Calu3 (cell line): ENCODE measurements at places on chromosomes 1 and 21. TPM values are rescaled to one million over a fixed set of nuclear protein-coding genes. Genes with fewer than 3 reads are reported as not detected.

GRCh38 chr1:211476200-211476849 is 15.6 kb downstream of the RD3 start:
- DNase-seq, result peak; percentile 89

Gene PDE4B
- total RNA-seq, result 2.2 and 2.9 TPM in 2 replicates

GRCh38 chr1:68178821-68179490 is 53.4 kb downstream of the WLS start:
- DNase-seq, result no peak

Gene USH2A
- total RNA-seq, result not detected in 2 replicates

Gene NHLH1
- 1.4 and 1.6 TPM in 2 replicates for total RNA-seq

Gene SLC35F3
- total RNA-seq, result 0.54 and 0.66 TPM in 2 replicates

GRCh38 chr1:236214761-236215160 is 67.0 kb downstream of the ERO1B start:
- DNase-seq, result no peak

GRCh38 chr1:224670506-224670905 is 54.4 kb downstream of the CNIH3 start:
- DNase-seq, result no peak

Gene LRRC53
- total RNA-seq, result not detected in 2 replicates

DNA sequence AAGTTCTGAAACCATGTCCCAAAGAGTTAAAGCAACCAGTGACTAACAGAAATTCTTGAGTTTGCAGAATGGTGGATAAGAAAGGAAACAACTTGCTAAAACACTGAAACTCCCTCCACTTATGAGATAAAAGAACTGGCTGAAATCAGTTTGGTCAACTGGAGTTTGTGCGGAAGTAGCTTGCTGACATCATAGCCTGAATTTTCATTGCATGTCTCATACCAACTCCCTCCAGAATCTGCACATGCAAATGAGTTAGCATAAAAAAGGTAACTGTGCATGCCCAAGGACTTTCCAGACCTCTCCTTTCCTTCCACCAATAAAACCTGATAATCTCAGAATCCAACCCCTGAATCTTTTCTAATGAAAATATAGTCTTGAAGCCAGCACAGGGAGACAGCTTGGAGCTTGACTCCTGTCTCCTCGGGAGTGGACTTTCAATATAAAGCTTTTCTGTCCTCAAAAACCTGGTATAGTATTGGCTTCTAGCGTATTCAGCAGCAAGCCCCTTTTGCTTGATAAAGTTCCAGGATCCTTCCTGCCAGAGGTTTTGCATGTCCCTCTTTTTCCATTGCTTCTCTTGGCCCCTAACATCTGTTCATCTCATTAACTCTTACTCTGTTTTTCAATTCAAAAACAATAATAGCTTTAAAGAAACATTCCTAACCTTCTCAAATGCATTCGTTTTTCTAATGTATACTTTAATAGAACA is 785.8 kb upstream of the ADGRL4 start:
- no peak for DNase-seq

Gene FTCD
- 0.31 and 1.3 TPM in 2 replicates for total RNA-seq

GRCh38 chr1:231315887-231316286 is 21.8 kb downstream of the EXOC8 start:
- peak; percentile 49 for DNase-seq

DNA sequence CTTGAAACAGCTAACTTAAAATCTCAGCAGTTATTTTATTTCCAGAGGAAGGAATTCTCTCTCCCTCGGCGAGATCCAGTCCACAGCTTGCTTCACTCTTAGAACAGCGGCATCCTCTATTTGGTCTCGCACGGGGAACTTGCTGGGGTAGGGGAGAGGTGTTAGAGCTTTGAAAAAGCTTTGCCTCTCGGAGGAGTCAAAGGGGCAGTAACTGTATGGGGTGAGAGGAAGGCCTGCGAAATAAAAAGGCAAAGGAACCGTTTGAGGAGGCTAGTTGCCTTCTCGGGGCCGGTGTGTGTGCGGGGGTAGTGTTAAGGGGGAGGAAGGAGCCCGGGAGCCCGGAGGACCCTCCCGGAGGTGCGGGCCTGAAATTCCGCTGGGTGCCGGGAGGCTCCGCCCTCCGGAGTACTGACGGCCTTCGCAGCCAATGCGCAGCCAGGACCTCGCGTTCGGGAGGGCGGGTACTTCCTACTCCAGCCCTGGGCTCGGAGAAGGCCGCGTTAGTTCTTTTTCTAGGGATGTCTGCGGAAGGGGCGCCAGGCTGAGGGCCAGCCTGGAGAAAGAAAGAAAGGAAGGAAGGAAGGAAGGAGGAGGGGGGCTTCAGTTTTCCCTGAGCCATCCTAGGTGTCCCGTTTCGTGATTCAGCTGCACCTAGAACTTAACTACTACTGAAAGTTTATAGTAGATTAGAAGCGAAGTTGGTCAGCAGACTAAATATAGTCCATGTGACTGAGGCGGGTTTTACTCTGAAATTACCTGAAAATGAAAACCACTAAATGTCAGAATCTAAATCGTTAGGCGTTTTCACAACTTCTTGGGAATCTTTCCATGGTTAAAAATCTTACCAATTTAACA is 2.2 kb downstream of the NEK7 start:
- DNase-seq, result peak; percentile 96

DNA sequence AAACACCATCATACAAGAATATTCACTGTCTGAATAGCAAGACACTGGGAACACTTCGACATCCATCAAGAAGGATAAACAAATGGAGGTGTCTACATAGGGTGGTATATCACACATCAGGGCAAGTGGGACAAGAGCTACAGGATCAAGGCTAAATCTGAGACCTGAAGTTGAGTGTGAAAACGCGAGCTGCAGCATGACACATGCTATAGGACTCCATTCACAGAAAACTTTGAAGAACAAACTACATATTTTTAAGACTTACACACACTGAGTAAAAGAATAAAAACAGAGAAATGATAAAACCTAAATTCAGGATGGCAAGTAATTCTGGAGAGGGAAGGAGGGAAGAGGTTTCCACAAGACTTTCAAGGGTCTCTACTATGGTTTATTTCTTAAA is 2.1 kb downstream of the TTC39A start:
- no peak for DNase-seq

Gene MYOG
- total RNA-seq, result not detected in 2 replicates

DNA sequence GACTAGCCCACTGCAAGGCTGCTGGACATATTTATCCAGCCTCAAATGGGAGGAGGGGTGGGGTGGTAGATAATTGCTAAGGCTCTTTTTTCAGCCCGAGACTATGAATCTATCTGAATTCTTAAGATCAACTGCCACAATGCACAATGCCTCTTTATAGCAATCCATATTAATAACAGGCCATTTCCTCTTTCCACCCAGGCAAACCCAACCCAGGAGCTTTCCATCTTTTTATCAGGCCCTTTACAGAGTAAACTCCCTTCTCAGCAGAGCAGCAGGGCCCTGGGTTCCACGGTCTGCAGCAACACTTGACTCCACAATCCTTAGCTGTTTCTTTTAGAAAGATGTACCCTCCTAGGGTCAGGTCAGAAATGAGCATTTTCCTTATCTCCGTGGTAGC is 806 bp downstream of the DDOST start:
- DNase-seq, result no peak

- DNase-seq, result no peak
Observed at GRCh38 chr1:9866836-9867235, 43.1 kb upstream of the CLSTN1 start.

GRCh38 chr1:43666608-43667007 is 16.7 kb downstream of the KDM4A start:
- no peak for DNase-seq

Gene SLAMF6
- total RNA-seq, result not detected in 2 replicates

GRCh38 chr1:178341261-178341956 is 155.4 kb downstream of the CLEC20A start:
- peak; percentile 90 for DNase-seq

Gene CRYZL1
- 16.2 and 22.1 TPM in 2 replicates for total RNA-seq

Gene TLR5
- 11.7 and 17.3 TPM in 2 replicates for total RNA-seq

- peak; percentile 67 for DNase-seq
Observed at GRCh38 chr1:165871311-165872067, 44.1 kb downstream of the UCK2 start.

- DNase-seq, result no peak
Observed at GRCh38 chr1:42130061-42130660, 23.0 kb upstream of the GUCA2B start.

- DNase-seq, result no peak
Observed at GRCh38 chr1:156360534-156360933, 8.5 kb upstream of the RHBG start.

DNA sequence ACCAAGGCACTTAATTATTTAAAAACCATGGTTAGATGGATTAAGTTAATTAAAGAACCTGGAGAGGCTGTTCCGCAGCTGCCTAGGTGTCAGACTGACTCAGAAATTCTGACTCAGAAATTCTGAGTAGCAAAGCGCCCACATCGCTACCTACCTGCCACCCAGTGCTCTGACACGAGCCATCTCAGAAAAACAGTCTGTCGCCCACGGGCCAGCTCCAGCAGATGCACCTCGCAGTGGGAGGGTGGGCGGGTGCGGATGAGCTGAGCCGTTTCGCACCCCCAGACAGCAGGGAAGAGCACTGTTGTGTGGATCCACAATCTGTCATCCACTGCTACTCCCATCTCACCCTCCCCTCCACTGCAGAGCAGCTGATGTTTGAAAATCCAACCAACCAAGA is 13.5 kb downstream of the KCNK1 start:
- no peak for DNase-seq

DNA sequence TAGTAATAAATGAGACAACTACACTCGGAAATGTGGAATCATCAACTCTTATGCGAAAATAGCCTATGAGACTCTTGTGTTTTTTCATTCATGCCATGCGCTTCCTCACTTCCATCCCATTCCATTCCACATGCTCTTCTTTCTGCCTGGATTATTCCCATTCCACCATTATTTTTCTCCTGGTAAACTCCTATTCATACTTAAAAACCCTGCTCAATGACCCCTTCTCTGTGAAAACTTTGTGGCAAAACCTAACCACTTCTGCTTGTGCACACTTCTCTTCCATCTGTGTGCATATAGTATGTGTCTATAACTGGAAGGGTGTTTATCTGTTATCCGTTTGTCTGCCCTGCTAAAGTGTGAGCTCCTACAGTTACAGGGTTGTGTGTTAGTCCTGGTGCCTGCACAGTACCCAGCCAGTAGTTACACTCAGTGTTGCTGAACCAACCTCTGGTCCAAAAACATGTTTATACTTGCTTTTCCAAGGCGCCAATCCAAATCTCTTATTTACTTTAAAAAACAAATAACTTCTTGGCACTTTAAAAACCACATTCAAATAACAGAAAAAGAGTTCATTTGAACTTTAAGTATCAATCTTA is 10.7 kb downstream of the EPHX1 start:
- DNase-seq, result no peak

GRCh38 chr1:203765029-203765837 is at the start of gene LAX1:
LAX1 (plus strand) TSS chr1:203765183; CDS start chr1:203765566, 383 bp downstream.
- DNase-seq, result no peak

DNA sequence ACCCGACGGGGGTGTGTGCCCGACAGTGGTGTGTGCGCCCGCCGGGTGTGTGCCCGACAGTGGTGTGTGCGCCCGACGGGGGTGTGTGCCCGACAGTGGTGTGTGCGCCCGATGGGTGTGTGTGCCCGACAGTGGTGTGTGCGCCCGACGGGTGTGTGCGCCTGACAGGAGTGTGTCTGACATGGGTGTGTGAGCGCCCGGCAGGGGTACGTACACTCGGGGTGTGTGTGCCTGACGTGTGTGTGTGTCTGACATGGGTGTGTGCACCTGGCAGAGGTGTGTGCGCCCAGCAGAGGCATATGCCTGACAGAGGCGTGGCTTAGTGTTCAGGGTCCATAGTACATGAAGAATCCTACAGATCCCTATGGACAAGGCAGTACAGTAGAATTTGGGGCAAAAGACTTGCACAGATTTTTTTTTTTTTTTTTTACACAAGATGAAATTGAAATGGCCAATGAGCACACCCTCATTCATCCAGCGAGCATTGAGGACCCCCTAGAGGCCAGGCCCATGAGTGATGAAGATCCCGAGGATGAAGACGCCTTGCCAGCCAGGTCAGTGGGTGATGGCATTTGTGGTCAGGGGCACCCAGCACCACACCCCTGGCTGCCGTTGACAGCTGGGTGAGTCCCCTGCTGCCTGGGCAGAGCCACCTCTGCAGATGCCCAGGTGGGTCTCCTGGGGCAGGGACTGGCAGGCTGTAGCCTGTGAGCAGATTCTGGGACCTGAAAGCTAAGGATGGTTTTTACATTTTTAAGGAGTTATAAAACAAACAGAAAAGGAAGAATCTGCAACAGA is 60.1 kb downstream of the ADARB1 start:
- DNase-seq, result no peak

GRCh38 chr1:28241638-28242241 is 5.8 kb downstream of the ATP5IF1 start:
- DNase-seq, result no peak

DNA sequence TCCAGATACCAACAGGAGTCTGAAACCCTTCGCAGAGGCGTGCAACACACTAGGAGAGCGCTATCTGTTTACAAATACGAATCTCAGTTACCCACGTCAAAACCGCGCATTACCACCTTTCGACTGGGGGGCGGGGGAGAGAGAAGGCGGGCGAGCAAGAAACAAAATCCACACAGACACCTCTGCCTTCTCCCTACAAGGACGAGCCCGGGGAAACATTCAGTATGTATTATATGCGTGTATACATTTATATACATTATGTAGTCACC is 722 bp downstream of the TUT4 start:
- DNase-seq, result peak; percentile 34

- DNase-seq, result no peak
Observed at GRCh38 chr21:17438635-17439034, 74.2 kb upstream of the CXADR start.

Gene KAZN
- 3.6 and 5.9 TPM in 2 replicates for total RNA-seq

- no peak for DNase-seq
Observed at GRCh38 chr21:23694390-23694789, 1912.9 kb downstream of the MRPL39 start.

DNA sequence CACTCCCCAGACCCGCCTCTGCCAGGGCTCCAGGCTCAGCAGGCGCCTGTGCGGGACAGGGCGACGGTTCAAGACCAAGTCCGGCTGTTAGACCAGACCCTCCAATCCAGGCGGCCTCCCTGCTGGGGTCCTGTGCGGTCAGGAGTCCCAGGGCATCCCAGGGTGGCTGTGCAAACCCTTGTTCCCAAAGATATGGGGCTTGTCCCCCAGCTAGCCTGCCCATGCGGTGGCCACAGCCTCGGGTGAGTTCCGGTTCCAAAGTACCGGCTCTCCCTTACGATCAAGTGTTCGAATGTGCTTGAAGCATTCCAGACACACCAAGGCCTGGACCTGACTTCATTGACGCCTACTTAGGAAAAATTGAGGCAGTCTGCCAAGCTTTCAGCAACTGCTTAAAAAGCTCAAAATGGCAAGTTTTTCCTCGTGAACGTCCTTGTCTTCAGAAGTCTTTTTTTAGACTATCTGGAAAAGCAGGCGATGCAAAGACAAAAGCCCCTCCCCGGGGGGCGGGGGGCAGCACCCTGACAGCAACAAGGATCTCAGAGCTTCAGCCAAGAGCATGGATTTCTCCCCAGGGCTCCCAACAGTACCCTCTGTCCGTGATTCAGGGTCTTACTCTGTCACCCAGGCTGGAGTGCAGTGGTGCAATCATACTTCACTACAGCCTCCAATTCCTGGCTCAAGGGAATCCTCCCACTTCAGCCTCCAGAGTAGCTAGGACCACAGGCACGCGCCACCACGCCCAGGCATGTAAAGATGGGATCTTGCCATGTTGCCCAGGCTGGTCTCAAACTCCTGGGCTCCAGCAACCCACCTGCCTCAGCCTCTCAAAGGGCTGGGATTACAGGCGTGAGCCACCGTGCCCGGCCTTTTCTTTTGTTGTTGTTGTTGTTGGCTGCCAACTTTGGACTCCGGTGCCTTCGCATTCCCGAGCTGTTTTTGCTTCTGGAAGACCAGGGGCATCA is 2.3 kb downstream of the FAAP20 start:
- no peak for DNase-seq
